ENCODE measurements at places on chromosomes 11 and 22.

DNA sequence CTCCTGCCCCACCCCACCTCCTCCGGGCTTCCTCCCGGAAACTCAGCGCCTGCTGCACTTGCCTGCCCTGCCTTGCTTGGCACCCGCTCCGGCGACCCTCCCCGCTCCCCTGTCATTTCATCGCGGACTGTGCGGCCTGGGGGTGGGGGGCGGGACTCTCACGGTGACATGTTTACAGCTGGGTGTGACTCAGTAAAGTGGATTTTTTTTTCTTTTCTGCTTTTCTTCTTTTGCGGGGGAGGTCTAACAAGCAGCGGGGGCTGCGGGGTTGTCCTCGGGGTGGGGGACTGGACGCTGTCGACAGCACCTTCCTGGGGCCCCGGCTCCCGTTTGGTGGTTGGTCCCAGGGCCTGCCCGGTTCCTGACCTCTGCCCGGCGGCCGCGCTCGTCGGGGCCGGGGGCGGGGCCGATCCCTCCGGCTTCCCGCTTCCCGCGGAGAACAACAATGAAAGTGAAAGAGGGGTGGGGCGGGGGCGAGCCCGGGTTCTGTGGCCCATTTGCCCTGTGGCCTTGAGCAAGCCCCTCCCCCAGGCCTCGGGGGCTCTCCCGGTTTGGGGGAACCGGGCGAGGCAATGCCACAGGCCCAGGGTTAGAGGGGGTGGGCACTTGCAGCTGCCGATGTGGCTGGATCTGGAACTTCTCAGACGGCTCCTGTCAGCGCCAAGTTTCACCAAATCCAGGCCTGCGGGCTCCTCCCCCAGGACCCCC, 975 bp upstream of the MDK start:
- DNase-seq: peak; percentile 86

DNA sequence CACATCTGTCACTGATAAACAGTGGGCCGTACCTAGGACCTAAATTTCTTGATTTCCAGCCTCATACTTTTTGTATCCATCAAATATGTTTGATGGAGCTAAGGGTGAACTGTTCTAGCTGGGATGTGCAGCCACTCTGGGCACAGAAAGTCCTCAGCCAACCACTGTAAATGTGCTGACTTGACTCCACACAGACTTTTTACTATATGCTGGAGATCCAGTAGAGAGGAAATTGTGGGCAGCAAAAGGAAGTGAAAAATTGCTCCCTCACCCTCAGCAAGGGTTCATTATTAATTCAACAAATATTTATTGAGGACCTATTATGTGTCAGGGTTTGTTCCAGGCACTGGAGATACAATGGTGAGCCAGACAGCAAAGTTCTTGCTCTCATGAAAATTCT, 54.2 kb upstream of the AMPD3 start:
- DNase-seq: peak; percentile 70

GRCh38 chr11:107092667-107093066, 74.4 kb upstream of the GUCY1A2 start:
- no peak for DNase-seq

DNA sequence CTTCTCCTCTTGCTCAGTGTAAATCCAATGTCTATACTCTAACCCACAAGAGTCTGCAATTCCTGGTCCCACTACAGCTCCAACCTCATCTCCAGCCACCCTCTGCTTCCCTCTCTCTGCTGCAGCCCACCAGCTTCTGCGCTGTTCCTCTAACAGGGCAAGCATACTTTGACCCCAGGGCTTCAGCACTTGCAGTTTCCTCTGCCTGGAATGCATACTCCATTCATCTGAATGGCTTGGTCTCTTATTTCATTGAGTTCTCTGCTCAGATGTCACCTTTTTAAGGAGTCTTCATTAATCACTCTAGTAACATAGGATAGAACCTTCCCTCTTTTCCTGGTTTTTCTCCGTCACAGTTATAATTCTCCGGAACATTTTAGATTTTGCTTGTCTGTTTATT, 141.6 kb downstream of the BUD13 start:
- no peak for DNase-seq

- DNase-seq: no peak
Observed at GRCh38 chr11:32466279-32466915, 31.1 kb upstream of the WT1 start.

GRCh38 chr11:134978388-134979088, 566.5 kb upstream of the B3GAT1 start:
- DNase-seq: peak; percentile 53

GRCh38 chr11:33179348-33179803, 18.1 kb upstream of the CSTF3 start:
- no peak for DNase-seq

DNA sequence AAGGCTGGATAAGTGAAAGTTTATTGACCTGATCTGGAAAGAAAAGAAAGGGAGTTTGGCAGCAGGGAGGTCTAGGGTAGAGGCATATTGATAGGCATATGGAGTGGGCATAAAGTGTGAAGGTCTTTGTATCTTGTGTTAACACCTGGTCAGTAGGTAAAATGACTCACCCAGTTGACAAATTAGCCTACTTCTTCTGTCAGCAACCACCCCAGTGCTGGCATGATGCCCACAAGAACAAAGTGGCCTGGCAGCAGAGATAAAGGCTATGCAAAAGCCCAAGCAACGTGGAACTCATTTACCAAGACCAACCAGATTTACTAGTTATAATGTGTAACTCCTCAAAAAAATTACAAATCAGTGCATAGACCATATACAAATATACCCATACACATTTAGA, 4.9 kb downstream of the OR10A3 start:
- no peak for DNase-seq

GRCh38 chr11:64241241-64241490, 271 bp downstream of the FKBP2 start:
- peak; percentile 100 for DNase-seq

GRCh38 chr11:125952973-125953372, 7.1 kb downstream of the VSIG10L2 start:
- peak; percentile 92 for DNase-seq

- DNase-seq: no peak
Observed at GRCh38 chr11:118233850-118234249, 9.0 kb upstream of the JAML start.

DNA sequence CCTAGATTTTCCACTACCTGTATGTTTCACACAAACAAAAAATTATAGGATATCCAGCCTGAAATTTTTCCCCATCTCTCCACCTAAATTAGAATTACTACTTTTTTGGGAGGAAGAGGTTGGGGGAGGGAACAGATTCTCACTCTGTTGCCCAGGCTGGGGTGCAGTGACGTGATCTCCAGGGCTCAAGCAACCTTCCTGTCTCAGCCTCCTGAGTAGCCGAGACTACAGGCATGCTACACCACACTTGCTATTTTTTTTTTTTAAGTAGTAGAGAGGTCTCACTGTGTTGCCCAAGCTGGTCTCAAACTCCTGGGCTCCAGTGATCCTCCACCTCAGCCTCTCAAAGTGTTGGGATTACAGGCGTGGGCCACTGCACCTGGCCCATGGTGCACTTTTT, 9.5 kb downstream of the JAML start:
- no peak for DNase-seq

GRCh38 chr11:12693479-12694182, 19.4 kb downstream of the TEAD1 start:
- no peak for DNase-seq
